ENCODE measurements at places on chromosomes 3 and 15.

DNA sequence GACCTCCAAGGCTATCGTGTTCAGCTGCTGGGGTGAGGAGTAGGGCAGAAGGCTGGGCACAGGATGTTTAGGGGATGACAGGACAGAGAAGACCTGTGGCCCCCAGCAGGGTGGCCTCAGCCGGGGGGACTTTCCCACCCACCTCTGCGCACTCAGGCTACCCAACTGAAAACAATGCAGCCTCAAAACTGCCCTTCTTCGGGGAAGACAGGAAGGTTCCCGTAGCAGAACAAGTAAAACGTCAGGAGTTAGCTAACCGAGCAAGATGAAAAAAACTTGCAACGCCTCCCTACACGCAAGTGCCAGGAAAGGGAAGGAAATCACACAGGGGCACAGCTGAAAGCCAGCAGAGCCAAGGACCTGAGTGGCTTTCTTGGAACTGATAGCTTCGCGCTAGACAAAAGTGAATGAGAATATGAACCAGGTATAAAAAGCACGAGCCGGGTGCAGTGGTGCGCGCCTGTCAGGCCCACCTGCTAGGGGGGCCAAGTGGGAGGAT lies 38.4 kb upstream of the FURIN start:
- DNase-seq, result no peak

DNA sequence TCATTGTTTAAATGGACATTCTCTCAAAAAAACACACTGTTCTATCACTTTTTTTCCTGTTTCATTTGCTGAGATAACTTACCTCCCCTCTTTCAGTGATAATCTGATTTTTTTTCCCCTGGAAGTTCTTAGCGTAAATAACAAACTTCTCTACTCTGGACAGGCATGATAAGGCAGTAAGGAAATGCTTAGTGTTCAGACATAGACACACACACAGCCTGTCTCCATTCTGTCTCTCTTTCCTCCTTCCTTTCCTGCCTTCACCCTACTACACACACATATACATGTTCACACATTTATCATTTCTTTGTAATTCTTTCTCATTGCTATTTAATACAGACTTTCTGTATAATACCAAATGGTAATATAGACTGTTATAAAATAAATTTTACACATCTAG lies 470.8 kb upstream of the ROBO1 start:
- no peak for DNase-seq

DNA sequence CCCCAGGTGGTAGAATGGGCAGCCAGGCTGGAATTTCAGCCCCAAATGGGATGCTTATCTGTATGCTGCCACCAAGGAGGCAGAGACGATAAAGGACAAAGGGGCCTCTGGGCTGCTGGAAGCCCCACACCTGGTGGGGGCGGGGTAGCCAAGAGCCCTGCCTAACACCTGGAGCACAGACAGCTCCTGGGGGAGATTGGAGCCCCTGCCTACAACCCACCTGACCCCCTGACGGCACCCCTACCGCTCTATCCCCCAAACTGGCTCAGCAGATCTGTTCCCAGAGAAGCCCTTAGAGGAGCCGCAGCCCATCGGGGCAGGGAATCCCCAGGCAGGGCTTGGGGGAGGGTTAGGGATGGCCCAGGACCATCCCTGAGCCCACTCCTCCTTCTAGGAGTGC lies 15.8 kb upstream of the SEMA3F start:
- DNase-seq, result no peak

- peak; percentile 22 for DNase-seq
Observed at GRCh38 chr3:161413127-161413854, 42.0 kb upstream of the SPTSSB start.

DNA sequence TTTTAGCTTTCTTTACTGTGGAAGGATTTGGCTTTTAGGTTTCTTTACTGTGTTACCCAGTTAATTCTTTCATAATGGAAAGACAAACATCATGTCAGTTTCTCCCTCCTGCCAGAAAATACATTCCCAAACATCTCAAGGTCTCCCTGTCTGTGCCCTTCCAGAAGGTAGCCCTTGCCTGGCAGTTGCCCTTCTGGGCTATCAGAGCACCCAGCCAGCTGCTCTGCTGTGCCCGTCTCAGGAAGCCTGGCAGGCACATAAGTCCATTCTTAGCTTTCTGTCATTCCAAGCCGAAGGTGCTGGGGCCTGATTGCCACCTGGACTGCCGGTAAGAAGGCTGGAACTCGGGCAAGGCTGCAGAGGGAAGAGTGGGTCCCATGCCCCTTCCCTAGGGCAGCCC lies 203.4 kb downstream of the SLCO3A1 start:
- no peak for DNase-seq

DNA sequence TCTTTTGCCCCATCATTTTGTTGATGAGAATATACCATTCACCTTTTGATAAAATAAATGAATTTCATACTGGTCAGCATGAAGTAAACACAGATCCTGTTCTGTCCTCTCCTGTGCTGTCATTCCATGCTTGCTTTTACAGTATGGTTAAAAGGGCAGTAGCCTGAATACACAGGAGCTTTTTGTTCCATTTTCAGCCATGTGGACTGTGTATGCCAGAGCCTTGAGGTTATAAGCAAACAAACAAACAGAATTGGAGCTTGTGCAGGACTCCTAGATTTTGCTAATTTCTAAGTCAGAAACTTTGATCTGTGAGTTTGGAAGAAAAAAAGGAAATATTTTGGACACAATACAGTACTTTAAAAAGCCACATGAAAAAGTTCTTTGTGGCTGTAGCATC lies 91.9 kb downstream of the LRRC28 start:
- DNase-seq, result no peak

DNA sequence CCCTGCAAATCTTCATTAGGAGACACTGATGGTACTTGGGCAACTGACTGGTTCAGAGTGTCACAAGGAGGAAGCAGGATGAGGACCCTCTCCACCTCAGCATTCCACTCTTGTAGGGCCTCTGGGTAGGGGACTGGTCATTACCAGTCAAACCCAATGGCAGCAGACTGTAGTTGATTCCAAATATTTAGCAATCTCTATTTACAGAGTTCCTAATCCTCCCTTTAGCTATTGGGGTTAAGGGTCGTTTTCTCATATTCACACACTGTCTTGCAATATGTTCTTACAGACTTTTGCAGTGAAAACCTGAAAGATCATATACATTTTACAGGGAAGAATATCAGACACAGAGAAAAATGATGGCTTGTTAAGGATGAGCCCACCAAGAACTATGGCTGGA lies 397.7 kb downstream of the GAP43 start:
- DNase-seq, result no peak

DNA sequence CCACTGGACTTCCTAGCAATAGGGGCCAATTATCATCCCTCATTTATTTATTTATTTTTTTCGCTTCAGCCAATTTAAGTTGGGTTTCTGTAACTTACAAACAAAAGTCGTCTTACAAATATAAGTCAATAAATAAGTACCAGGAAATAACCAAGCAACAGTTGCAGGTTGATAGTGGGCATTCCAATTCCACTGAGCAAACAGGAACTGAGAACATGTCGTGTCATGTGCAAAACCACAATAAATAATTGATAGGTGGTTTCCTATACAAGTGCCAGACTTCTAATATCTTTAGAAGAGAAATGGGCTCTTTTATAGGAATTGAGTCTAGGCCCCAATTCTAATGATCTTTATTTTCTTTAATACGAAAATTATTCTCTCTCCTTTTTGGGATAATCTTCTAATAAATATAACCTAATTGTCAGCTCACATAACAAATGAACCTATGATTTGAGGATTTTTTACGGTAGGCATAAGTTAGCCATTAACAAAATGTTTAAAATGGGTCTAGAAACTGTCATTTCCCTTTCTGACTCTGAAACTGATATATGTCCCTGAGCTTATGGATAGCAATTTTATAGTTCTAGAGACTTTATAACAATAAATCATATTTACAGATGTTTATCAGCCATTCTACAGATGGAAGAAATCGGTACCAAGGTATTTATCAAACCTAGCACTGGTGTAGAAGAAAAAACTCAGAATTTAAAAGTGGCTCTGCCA lies 571.8 kb downstream of the FOXP1 start:
- no peak for DNase-seq

- DNase-seq, result peak; percentile 72
Observed at GRCh38 chr3:114939920-114940319, 207.2 kb downstream of the ZBTB20 start.

GRCh38 chr3:177883957-177884356 lies 652.3 kb upstream of the KCNMB2 start:
- no peak for DNase-seq
